ENCODE measurements at places on chromosomes 3 and 15.

GRCh38 chr3:132593241-132593946, 3.7 kb upstream of the ACKR4 start:
- no peak for DNase-seq

GRCh38 chr15:96690733-96691132, 360.2 kb downstream of the NR2F2 start:
- DNase-seq = no peak

DNA sequence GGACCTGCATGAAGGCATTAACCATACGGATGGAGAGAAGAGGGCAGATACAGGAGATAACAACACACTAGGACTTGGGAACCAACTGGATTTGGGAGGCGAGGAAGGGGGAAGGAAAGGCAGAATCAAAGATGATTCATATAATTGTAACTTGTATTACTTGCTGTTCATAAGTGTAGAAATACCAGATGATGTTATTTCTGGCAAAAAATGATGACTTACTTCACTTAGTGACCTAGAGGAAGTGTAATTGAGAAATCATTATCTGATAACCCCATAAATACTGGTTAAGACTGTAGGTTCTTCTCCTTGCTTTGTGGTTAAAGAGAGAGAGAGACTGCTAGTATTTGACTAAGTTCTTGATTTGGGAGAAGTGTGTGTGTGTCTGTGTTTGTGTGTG, 50.5 kb upstream of the GK5 start:
- no peak for DNase-seq

DNA sequence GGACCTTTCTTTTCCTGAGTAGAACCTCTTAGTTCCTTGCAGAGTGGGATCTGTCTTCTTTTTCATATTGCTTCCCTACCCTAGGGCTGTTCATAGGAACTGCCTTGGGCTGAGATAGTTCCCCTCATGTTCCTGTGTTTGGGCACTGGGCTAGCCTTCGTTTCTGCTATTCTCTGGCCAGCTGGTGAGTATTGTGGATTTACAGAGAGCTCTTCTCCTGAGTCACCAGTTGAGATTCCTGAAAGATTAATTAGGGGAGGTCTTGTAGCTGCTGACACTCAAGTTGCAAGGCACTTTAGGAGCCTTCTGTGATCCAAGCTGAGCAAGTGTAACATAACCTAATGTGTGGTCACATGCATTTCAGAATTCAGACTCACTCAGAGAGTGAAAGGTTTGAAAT, 30.7 kb downstream of the CHD2 start:
- no peak for DNase-seq

GRCh38 chr3:87771337-87772192, 287.2 kb downstream of the CGGBP1 start:
- peak; percentile 33 for DNase-seq

DNA sequence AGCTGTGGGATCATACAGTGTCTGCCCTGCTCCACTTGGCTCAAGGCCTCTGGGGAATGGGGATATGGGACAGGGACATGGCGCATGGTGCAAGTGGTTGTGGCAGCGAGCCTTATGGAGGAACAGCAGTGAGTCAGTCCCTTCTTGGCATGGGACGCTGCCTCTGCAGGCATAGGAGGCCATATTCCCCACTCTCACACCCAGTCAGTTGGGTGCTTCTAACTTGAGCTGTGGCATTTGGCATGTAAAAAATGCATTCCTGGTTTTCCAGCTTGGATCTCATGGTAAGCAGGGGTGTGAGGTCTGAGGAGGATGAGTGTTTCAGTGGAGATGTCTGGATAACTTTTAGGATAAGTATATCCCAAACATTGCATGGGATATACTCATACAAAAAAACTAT, 31.6 kb upstream of the UBE2Q2 start:
- DNase-seq = no peak

DNA sequence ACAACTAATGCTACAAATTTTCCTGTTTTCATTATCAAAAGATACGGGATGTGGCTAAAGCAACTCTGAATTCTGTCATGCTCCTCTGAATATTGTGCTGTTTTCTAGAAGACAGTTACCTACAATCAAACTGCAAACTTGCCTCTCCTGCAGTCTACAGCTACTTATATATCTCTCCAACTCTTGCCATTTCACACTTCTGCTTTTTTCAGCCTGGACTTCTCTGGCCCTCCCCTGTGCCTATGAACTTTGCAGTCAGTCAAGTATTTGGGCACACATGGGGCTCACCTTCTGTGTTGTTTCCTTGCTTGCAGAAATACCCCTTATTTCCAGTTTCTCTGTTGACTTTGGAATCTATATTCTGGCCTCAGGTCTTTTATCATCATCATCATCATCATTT, 575.6 kb downstream of the GRM7 start:
- no peak for DNase-seq

- peak; percentile 49 for DNase-seq
Measured at GRCh38 chr3:45760878-45761711, 35.2 kb downstream of the SLC6A20 start.

GRCh38 chr3:146160321-146160963, 542 bp downstream of the PLOD2 start:
- no peak for DNase-seq

GRCh38 chr3:188389711-188390342, 235.9 kb downstream of the LPP start:
- peak; percentile 66 for DNase-seq

Measured in globus pallidus (tissue), 1 donor.